Stimulated activated CD4-positive, alpha-beta T cell treated with anti-CD3 and anti-CD28 coated beads, Interleukin-1b, Interleukin-23, amount 100 ng/mL, for 4 hours (primary cell): ENCODE measurements at places on chromosomes 1 and 21.

- DNase-seq: no peak
Measured at GRCh38 chr1:202501281-202501680, 152.8 kb downstream of the PPP1R12B start.

GRCh38 chr1:61482170-61482734 is 242.7 kb downstream of the TM2D1 start:
- no peak for DNase-seq

DNA sequence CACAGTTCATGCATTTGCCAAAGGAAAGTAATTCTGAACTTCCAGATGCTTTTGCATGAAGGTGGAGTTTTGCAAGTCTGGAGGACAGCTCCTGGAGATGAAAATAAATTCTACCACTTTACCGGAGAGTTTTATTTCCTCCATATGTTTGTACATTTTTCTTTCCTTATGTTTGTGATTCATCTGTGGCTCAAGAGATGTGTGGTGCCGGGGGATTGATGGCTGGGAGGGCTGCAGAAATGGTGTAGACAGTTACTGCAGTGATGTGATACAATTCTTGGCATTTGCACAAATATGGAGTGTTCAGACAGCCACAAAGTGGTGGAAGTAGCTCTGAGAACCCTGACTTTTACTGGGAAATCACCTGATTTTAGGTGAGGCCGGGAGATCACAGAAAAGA is 58.5 kb upstream of the ASB17 start:
- no peak for DNase-seq

DNA sequence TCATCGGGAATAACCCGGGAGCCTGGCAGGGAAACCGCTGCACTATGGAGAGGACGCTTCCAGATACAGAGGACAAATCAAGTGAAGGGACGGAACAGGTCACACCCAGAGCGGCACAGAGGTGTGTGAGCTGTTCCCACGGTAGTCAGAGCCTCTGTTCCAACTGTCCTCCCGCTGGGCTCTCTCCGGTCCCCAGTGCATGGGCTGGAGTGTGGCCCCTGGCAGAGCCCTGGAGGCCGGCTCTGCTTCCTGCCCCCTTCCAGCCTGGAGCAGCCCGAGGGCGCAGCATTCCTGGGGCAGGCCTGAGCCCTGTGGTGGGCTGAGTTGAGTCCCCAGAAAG is 11.9 kb upstream of the ZBTB21 start:
- DNase-seq: no peak

GRCh38 chr1:207404849-207405525 is 49.1 kb upstream of the CR2 start:
- no peak for DNase-seq

DNA sequence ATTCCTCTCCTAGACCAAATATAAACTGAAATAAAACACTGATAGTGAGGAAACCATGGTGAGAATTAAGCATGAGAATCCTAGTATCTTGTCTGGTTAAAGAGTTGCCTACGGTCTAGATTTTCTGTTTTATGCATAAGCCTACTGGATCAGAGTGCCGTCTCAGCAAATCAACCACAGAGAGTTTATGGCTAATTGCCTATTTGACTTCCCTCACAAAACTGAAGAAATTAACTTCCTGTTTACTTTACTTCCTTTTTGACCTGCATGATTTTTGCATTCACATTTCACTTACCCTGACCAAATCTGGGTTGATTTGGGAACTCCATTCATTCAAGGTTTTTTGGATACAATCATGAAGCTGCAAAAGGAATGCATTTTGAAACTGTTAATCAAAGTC is 5.0 kb downstream of the GCLM start:
- DNase-seq: no peak

GRCh38 chr1:12581179-12581578 is 36.8 kb downstream of the DHRS3 start:
- DNase-seq: no peak

DNA sequence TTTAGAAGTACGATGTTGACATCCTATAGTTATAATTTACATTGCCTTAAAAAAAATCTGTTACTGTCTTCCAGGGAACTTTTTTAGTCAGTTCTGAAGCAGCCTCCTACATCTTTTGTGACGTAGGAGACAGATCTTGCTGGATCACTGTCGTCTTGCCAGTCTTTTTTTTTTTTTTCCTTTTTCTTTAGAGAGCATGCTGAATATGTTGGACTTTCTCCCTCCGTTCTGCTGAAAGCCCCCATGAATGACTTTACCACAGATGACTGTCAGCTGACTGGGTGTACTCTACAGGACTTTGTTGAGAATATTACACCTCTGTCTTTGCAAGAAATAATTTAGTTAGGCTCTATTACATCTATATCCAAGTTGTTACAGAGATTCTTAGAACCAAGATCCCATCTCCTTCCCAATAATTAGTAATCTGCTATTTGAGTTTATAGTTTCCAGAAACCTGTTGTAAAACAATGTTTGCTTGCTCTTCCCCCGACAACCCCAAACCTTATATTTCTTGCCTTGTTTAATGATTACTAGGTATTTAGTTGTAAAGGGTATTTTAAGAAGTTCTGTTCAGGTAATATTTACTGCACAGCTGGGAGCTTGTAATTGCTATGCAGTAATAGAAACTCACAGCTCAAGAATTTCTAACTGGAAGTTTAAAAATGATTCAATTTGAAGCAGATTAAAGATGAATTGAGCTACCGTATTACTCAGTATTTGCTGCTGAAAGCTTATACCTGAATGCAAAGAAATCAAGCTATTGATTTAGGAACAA is 61.8 kb downstream of the RASAL2 start:
- DNase-seq: no peak

- no peak for DNase-seq
Measured at GRCh38 chr1:212142883-212143530, 107.5 kb downstream of the DTL start.

DNA sequence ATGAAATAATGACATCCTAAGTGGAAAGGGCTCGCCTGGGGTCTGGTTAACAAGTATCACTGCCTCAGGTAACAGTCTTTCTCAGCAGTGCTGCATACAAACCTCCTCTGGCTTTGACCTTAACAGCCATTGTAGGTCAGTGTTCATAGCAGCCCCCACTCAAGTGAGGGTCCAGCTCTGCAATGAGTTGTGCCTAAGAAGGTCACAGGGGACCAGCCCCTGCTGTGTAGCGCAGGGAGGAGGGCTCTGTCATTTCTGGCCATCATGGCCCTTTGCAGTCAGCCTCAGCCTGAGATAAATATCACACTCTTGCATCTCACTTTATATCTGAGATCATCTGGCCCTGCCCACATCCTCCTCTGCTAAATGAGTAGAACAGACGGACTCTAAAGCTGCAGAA is 18.1 kb upstream of the MYSM1 start:
- DNase-seq: no peak

- no peak for DNase-seq
Measured at GRCh38 chr1:11434501-11434900, 44.5 kb upstream of the DISP3 start.

GRCh38 chr1:96979304-96980268 is 258.0 kb downstream of the PTBP2 start:
- DNase-seq: no peak

DNA sequence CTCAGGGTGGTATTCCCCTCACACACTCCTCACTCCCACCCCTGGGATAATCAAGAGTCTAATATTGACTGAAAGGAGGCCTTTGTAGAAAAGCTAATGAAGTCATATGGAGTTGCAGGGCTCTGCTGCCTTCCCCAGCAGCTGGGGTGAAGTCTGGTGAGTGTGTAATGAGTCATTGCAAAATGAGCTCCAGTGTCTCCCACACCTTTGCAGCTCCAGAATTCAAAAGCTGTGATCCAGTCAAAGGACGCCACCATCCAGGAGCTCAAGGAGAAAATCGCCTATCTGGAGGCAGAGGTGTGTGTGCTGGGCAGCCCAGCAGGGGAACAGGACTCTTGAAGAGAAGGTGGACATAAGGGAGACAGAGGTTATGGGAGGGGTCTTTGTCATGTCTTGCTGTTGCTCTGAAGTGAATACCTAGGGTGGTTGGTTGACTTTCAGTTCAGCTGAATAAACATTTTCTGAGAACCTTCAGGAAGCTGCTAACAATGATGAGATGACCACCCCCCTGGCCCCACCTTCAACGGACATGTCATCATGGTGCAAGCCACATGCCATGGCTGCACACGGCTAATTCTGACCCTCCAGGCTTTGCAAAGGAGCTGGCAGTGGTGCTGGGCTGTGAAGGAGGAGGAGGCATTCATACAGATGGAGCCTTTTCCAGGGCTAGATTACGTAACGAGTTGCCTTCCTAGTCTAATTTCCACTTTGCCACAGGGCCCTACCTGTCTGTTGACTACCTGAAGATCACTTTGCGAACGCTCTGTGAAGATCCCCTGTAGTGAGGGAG is 32.2 kb upstream of the SNX27 start:
- no peak for DNase-seq

DNA sequence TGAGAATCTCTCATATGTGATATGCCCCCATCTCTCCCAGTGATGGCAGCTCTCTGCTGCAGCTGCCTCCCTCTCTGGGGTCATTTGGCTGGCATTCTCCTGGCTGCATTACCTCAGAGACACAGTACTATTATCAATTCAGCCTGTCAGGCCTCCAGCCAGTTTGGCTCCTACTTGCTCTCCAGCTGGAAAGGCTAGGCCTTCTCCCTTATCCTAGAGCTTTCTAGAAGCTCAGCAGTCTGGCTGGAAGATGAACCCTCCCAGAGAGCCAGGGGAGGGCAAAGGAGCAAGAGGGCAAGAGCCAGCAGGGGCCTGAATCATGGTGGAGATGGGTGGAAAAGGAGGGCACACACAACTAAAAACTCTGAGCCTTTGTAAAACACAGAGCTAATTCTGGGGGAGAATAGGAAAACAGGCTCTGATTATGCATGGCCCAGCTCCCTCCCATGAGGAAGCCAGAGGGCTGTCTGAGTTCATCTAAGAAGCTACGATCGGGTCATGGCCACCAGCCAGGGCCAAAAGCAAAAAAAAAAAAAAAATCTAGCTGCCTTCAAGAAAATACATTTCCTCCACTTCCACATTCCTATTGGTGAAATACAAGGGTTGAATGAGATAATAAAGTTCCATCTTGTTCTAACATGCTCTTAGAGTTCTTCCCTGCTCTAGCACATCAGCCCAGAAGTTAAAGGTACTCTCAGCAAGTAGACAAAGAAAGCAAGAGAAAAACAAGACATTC is 8.8 kb downstream of the LAMB3 start:
- DNase-seq: no peak

- DNase-seq: no peak
Measured at GRCh38 chr21:45466330-45467220, 61.6 kb downstream of the COL18A1 start.

DNA sequence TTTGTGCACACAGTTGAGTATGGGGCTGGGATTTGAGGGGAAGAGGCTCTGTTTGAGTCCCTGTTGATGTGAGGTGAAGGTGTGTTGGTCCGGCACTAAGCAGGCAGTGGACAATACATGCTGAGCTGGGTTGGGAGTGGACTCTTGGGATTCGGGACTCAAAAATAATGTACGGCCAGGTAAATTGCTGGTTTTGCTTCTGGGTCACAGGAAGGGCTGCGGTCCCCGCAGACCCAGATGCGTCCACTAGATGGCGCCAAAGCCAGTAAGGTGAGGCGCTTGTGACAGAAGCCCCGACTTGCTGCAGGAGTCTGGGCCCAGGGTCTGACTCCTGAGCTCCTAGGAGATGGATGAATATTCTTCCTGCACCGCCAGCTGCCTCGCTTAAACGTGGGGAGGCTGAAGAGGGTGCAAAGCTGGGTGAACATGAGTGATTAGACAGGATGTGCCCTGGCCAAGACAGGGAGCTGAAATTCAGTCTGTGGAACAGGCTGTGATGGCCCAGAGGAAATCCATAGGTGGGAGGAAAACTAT is 61.4 kb downstream of the ACBD3 start:
- DNase-seq: peak; percentile 89

GRCh38 chr1:221187174-221187573 is 307.9 kb downstream of the HLX start:
- DNase-seq: no peak

DNA sequence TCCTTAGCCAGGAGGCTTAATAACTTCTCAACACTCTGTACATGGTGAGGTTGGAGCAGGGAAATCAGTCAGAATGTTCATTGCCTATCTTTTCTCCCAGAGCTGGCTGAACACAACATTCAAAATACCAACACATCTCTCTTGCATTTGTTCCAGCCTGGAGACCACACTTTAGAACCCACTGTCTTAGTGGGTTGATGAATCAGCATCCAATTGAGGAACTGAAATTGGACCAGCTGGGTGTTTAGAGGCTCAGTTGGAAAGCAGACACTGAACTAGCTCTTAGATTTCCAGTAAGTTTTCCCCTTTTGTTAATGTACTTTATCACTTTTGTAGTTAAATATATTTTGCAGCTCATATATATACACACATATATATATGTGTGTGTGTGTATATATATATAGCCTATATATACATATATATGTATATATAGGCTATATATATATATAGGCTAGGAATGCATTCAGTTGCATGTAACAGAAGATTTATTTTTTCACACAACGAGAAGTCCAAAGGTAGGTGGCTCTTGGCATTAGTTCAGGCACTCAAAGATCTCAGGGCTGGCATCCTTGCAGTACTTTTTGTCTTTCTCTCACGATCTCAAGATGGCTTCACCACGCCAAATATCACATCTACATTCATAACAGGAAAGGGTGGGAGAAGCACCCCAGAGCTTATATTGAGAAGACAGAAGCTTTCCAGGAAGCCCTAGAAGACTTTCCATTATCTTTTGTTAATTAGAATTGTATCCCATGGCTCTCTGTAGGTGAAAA is 35.0 kb upstream of the HUNK start:
- DNase-seq: no peak

GRCh38 chr1:182368903-182369302 is 22.7 kb downstream of the GLUL start:
- no peak for DNase-seq

- DNase-seq: no peak
Measured at GRCh38 chr21:27168084-27168483, 201.2 kb upstream of the ADAMTS5 start.

GRCh38 chr1:21956720-21957552 is 19.8 kb upstream of the HSPG2 start:
- peak; percentile 38 for DNase-seq

DNA sequence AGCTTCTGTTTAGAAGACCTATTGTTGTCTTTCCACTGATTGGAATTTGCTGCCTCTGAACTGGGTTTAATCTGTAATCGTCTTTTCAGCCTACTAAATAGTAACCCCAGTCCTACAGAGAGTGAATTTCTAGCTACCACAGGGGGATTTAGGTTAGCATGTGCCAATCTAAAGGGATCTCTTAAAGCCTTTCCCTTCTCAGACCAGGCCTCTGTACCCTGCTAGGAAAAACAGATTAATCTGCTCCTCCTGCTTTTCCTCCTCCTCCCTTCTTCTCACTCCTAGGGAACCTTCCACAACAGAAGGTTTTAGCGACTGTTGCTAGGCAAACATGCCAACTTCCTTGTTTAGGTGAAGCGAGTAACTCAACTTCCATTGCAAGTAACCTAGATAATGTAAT is 1.3 kb upstream of the RC3H1 start:
- no peak for DNase-seq

- no peak for DNase-seq
Measured at GRCh38 chr1:117079737-117080136, 19.6 kb downstream of the TTF2 start.

DNA sequence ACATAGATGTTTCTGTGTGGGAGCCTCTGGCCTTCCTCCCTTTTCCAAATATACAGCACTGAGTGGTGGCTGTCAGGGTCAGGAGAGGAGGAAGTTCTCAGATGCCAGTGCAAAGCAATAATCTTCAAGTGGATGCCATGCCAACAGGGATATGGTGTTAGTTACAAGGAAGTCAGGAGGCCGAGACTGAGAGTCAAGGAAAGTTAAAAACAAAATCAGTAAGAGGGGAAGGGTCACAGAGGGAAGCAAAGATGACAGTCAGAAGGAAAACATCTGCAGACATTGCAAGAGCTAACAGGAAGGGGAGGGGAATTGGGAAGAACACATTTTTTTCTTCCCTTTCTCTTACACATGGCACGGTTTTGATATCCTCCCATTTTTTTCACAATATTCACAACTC is 691.4 kb downstream of the ADGRL2 start:
- DNase-seq: no peak
